ENCODE measurements at places on chromosomes 11 and 22. TPM values are rescaled to one million over a fixed set of nuclear protein-coding genes. Genes with fewer than 3 reads are reported as not detected.

- DNase-seq = no peak
Observed at GRCh38 chr11:122677256-122677655, 21.7 kb downstream of the UBASH3B start.

RDX gene
- polyA plus RNA-seq = 62.9 TPM

C22orf23 gene
- polyA plus RNA-seq = 0.06 TPM

NDUFS3 gene
- polyA plus RNA-seq = 256 TPM
